Stimulated activated CD8-positive, alpha-beta memory T cell treated with anti-CD3 and anti-CD28 coated beads, Interleukin-7, amount 100 ng/mL, for 1 hour (primary cell): ENCODE measurements at places on chromosomes 5 and 9.

DNA sequence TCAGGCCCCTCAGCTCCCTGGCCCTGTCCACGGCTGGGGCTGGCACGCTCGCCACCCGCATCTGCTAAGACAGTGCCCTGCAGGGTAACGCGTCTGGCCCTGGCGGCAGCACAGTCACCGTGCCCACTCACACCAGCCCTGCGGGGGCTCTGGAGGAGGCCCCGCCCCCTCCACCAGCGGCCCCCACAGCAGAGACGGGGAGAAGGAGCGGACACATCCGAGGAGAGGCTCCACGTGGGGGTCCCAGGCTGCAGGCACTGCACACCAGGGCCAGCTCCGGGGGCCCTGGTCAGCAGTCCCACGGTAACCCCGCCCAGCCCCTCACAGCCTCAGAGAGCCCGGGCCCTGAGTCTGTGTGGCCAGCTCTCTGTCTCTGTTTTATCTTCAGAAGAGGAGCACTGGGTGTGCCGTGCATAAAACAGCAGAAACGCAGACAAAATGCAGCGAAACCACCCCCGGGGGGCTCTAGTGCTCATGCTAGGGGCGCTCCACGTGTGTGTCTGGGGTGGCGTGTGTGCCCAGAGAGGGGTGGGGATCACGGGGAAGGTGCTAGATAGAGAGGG lies 47.5 kb upstream of the NRARP start:
- no peak for DNase-seq

DNA sequence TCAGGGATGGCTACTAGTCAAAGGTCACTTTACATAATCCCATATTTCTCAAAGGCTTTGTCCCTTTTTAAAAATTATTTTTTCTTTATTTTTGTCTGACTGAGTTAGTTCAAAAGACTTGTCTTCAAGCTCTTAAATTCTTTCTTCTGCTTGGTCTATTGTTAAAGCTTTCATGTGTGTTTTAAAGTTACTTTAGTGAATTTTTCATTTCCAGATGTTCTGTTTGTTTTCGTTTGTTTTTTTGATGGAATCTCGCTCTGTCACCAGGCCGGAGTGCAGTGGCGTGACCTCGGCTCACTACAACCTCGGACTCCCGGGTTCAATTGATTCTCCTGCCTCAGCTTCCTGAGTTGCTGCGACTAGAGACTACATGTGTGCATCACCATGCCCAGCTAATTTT lies 55.0 kb upstream of the SNCAIP start:
- no peak for DNase-seq

GRCh38 chr5:68273717-68274409 lies 58.3 kb downstream of the PIK3R1 start:
- no peak for DNase-seq

DNA sequence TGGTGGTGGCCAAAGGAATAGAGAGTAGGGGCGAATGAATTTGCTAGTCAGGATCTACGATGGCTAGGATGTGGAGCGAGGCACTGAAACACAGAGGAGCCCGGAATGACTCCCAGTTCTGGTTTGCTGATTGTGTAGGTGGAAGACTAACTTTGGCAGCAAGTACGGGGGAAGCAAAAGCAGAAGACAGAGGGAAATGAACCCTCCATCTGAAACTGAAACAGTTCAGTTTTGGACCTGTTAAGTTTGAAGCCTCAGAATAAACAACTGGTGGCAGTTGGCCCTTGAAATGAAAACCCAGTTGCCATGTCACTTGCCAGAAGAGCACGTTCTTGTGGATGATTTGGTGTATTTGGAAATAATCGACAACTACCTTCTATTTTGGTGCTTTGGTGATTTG lies 15.4 kb upstream of the SMIM15 start:
- DNase-seq = no peak

GRCh38 chr5:148454576-148454975 lies 70.8 kb downstream of the FBXO38 start:
- no peak for DNase-seq

GRCh38 chr5:134600600-134600999 lies 32.0 kb downstream of the SAR1B start:
- DNase-seq = no peak
